Activated CD4-positive, alpha-beta memory T cell treated with anti-CD3 and anti-CD28 coated beads for 36 hours (primary cell): ENCODE measurements at places on chromosomes 11 and 22. TPM values are rescaled to one million over a fixed set of nuclear protein-coding genes. Genes with fewer than 3 reads are reported as not detected.

HYOU1 gene
- 136 TPM for total RNA-seq

MN1 gene
- not detected for total RNA-seq

APOA1 gene
- total RNA-seq: not detected

GLYATL2 gene
- not detected for total RNA-seq

PIH1D2 gene
- 0.56 TPM for total RNA-seq

LRRC4C gene
- not detected for total RNA-seq

KLHL35 gene
- total RNA-seq: 0.12 TPM

C22orf23 gene
- not detected for total RNA-seq

SYT7 gene
- total RNA-seq: not detected

FAM181B gene
- total RNA-seq: 0.05 TPM

SHISAL1 gene
- total RNA-seq: not detected

BTG4 gene
- total RNA-seq: not detected

ANAPC15 gene
- 62.6 TPM for total RNA-seq

HPX gene
- not detected for total RNA-seq

GRCh38 chr11:118226781-118227180 is 2.0 kb upstream of the JAML start:
- DNase-seq: no peak

GRCh38 chr11:119739021-119739703 is 10.2 kb upstream of the NECTIN1 start:
- DNase-seq: no peak

GRCh38 chr11:117081908-117082307 is 16.3 kb downstream of the SIK3 start:
- DNase-seq: no peak

DNA sequence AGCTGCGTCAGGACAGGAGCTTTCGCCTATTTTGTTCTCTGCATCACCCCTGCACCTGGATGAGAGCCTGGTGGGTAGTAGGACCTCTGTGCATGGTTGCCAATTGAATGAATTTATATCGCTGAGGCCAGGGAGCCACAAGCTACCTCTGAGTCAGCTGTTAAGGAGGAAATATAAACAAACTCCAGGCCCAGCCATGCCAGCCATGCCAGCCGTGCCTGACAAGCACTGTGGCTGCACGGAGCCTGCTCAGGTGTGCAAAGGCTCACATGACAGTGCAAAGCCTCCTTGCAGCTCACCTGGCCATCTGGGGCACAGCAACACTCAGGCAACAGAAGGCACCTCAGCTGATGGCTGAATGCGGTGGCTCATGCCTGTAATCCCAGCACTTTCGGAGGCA is 33.7 kb upstream of the LINC01488 start:
- DNase-seq: no peak

- DNase-seq: no peak
Measured at GRCh38 chr11:94457118-94458029, 36.3 kb downstream of the MRE11 start.

DNA sequence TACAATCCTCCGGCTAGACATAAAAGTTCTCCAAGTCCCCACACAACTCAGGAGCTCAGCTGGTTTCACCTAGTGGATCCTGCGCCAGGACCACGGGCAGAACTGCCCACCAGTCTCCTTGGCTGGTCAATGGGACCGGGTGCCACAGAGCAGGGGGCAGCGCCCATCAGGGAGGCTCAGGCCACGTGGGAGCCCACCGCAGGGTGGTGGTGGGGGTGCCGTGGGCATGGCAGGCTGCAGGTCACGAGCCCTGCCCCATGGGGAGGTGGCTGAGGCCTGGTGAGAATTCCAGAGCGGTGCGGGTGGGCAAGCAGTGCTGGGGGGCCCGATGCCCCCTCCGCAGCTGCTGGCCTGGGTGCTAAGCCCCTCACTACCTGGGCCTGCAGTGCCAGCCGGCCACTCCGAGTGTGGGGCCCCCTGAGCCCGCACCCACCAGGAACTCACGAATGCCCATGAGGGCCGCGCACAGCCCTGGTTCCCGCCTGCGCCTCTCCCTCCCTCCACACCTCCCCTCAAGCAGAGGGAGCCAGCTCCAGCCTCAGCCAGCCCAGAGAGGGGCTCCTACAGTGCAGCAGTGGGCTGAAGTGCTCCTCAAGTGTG is 1091.9 kb upstream of the TENM4 start:
- DNase-seq: no peak

- DNase-seq: no peak
Measured at GRCh38 chr22:28935713-28936112, 52.3 kb downstream of the ZNRF3 start.

DNA sequence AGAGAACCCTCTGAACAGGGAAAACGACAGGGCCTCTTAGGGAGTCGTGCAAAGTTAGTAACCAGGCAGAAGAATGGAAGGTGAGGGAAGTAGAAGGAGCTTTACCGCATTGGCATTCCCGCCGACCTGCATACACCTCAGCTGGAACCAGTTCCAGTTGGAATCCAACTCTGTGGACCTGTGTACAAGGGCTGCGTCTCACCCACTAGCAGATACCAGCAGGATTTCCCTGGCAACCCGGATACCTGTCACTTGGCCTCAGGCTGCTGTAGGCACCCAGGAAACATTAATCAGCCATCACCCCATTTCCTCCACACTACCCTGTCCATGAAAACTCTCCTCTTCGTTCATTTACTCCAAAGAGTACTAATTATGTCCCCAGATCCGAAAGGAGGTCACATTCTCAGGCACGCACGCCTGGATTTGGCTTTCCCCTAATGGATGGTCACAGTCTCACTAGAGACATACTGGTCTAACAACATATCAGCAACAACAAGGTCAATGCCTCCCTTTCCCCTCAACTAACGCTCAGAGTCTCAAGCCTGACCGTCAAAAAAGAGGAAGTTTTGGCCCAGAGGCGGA is 842 bp downstream of the ARFGAP2 start:
- no peak for DNase-seq

DNA sequence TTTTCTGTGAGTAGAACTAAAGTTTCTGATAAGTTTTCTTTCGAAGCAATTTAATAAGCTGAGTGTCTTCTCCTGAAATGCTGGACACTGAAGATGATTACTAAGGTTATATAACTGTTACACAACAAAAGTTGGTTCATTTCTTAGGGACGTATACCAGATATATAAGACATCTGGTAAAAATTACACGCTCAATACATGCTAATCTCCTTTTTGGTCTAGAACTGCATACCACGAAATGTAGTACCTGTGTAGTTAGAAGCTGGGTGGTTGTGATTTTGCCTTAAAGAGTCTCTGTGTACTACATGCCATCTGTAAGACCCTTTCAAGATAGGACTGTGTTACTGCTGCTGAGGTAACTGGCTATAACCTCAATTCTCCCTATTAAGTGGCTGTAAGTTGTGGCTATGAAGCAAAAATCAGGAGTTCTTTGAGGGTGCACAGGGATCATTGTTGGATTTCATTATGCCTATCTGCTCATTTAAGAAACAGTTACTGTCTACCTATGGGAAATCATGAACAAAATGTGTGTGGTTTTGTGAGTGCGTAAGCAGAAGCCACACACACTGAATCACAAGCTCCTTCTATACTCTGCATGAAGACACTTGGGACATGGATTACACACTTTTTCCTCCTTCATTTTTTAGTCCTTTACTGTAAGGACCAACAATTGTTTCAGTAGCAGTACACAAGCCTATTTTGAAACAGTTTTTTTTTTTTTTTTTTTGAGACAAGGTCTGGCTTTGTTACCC is 195.9 kb downstream of the SWAP70 start:
- DNase-seq: peak; percentile 30

GRCh38 chr11:1053121-1053901 is 16.8 kb upstream of the MUC6 start:
- no peak for DNase-seq

GRCh38 chr11:105073456-105074165 is 28.5 kb upstream of the CARD16 start:
- no peak for DNase-seq

GRCh38 chr11:66022401-66023185 is 3.7 kb downstream of the CATSPER1 start:
- DNase-seq: peak; percentile 85

- DNase-seq: no peak
Measured at GRCh38 chr11:128981254-128981653, 38.6 kb upstream of the TP53AIP1 start.

GRCh38 chr11:110762590-110762989 is 50.4 kb upstream of the ARHGAP20 start:
- no peak for DNase-seq

- no peak for DNase-seq
Measured at GRCh38 chr11:38538866-38539680, 1941.0 kb upstream of the RAG2 start.

DNA sequence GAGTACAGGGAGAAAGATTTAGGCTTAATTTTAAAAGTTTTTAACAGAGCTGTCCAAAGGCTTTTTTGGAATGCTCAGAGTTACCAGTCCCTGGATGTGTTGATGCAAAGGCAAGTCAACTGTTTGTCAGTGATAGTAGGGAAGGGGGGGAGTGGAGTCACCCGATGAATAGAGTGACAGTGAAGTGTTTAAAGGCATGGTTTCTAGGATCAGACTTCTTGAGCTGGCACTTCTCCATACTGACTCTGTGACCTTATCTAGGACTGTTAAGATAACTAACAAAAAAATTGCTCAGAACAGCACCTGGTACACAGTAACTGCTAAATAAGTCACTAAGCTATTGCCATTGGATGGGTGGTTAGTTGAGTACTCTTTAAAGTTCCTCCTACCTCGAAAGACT is 11.3 kb upstream of the RAG2 start:
- DNase-seq: no peak

DNA sequence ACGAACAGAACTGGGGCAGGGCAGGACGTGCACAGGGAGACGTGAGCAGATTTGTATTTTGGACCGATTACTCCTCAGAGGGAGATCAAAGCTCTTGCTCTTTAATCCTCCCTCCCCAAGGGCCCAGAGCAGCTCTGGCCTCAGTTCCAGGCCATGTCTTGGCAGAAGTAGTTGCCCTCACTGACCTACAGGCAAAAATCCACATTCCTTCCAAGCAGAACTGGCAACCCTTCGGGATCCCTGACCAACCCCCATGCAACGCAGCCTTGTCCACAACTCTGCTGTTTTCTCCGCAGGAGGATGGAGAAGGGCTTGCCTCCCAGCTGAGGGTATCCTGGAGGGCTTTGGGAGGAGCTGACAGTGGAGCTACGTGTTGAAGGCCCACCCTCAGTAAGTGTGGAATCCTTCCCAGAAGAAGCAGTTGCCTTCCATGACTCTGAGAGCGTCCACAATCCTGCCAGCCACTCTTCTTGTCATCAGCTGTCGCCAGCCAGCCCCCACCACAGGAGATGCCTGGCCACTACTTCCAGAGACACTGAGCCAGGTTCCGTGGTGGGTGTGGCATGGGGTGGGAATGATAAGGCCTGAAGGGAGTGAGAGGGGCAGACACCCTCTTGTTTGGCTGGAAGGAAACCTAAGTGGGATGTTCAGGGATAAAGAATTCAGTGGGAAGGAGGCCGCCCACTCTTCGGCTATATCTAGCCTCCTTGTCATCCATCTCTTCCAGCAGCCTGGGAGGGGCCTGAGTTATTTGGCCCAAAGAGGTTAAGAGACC is 68.1 kb downstream of the PDE2A start:
- DNase-seq: no peak

- DNase-seq: peak; percentile 65
Measured at GRCh38 chr11:75351791-75352587, 528 bp upstream of the ARRB1 start.

GRCh38 chr11:5223686-5224085 is 3.2 kb downstream of the HBB start:
- DNase-seq: no peak

GRCh38 chr22:19724927-19725661 is 1.8 kb downstream of the GP1BB start:
- no peak for DNase-seq

- DNase-seq: no peak
Measured at GRCh38 chr22:42906605-42907348, 49.7 kb upstream of the ARFGAP3 start.

DNA sequence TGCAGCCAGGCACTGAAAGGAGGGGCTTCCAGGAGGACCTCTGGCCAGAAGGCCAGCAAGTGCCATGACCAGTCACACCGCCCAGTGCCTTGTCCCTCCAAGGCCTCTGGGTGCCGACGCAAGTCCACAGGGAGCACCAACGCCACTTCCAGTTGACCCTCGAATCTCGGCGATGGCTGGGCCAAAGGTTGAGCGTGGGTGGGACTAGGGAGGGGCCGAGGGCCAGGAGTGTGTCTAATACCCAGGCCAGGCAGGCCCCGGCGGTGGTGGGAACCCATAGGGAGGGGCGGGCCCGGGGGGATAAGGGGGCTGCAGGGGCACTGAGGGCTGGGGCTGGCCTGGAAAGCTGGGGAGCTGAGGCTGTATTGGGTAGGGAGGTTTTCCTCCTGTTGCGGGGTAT is 29.3 kb downstream of the CD5 start:
- DNase-seq: no peak

DNA sequence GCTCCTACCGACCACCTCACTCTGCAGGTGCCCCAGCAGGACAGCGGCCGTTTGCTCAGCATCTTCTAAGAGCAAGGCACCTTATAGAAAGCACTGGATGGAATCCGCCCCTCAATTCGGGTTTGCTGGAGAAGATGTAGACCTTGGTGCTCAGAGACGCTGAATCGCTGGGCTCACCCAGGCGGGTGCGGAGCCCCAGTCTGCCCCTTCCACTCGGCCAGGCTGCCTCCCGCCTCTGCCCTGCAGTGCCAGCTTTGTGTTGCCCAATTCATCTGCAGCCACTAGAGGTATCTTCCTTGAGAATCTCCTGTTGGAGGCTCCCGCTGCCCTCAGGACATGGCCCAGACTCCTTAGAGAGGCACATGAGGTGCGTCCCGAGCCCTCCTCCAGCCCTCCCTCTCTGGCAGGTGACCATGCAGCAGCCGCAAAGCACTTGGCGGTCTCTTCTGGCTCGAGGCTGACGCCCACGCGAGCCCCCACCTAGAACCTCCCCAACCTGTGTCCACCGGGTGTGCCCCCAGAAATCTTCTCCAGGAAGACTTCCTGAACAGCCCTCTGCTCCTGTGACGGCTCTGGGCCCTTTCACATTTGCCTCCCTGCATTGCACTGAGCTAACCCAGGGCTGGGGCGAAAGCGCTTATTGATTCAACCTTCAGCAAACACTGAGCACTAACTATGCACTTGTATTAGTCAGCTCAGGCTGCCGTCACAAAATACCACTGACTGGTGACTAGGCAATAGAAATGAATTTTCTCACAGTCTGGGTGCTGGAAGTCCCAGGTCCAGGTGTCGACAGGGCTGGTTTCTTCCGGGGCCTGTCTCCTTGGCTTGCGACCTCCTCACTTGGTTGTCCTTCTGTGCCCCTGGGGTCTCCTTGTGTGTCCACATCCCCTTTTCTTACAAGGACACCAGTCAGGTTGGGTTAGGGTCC is 117.5 kb downstream of the WNT7B start:
- DNase-seq: no peak

DNA sequence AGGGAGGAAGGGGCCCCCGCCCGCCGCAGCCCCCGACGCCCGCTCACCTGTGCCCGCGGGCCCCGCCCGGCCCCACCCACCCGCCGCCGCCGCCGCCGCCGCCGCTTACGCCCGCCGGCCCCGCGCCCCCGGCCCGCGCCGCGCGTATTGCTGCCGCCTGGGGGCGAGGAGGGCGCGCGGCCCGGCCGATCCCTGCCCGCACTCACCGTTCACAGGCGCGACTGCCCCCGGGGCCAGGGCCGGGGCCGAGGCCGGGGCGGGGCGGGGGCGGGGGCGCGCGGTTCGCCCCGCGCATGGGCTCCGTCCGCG is 212 bp downstream of the HRAS start:
- DNase-seq: no peak
